ENCODE measurements at places on chromosomes 6 and 20. TPM values are rescaled to one million over a fixed set of nuclear protein-coding genes. Genes with fewer than 3 reads are reported as not detected.

The OR2H2 gene
- total RNA-seq: not detected

The RAMACL gene
- total RNA-seq: not detected

The FNDC11 gene
- 0.19 TPM for total RNA-seq

The SRSF3 gene
- 510 TPM for total RNA-seq

The SLA2 gene
- total RNA-seq: not detected

The TSBP1 gene
- not detected for total RNA-seq

The FAM83D gene
- 57.5 TPM for total RNA-seq

The ZSCAN12 gene
- total RNA-seq: 2.0 TPM

The ULBP2 gene
- total RNA-seq: 4.2 TPM

The ANKRD6 gene
- 1.8 TPM for total RNA-seq

The COL21A1 gene
- total RNA-seq: 0.72 TPM

The EPB41L2 gene
- 38.8 TPM for total RNA-seq
